ENCODE measurements at places on chromosomes 12 and 14.

DNA sequence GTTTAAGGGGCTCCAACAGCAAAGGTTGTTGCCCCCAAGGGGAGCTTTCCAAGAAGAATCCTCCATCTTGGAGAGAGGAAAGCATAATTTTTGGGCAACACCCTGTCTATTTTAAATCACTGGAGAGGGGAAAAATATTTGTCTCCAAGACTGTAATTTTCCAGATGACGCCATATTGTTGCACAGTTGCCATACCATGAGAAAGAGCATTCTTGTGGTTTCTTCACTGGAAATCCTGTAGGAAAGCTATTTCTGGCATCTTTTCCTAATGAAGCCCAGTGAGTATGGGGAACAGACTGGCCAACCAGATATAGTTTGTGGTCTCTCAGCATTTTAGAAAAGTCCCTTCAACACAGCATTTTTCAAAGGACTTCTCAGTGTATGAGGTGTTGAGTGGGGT is 88.1 kb upstream of the MANSC4 start:
- DNase-seq, result no peak

DNA sequence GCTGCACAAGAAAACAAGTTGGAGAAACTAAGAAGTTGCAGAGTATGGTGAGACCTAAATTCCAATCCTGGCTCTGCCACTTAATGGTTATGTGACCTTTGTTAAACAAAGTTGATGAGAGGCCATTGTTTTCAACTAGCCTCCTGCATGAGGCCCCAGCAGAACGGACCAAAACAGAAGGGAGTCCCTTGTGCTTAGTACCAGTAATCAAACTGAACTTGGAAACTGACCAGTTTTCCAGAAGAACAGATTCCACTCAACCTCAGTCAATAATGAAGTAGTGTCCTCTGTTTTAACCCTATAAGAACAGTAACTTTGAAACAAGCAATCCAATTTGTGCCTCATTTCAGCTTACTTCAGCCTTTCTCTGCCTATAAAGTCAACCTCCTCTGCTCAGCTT is 69.9 kb downstream of the C12orf56 start:
- DNase-seq, result no peak

DNA sequence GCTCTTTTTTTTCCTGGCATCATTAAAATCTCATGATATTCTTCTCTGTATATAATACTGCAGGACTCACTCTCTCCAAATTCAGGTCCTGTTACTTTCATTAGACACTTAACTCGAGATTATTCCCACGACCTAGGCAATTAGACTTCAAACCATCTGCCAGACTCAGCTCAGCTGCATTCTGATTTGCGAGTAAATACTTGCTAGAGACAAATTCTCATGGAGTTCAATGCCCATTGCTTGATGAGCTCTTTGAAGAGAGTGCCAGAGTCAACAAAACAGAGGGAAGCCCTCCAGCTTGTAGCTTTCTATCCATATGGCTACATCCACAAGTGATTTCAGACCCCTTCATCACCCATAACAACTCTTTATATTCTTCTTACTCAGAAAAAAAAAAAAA is 88.3 kb downstream of the GTF2A1 start:
- DNase-seq, result no peak

GRCh38 chr12:101928556-101928955 is 51.2 kb downstream of the DRAM1 start:
- DNase-seq, result no peak

DNA sequence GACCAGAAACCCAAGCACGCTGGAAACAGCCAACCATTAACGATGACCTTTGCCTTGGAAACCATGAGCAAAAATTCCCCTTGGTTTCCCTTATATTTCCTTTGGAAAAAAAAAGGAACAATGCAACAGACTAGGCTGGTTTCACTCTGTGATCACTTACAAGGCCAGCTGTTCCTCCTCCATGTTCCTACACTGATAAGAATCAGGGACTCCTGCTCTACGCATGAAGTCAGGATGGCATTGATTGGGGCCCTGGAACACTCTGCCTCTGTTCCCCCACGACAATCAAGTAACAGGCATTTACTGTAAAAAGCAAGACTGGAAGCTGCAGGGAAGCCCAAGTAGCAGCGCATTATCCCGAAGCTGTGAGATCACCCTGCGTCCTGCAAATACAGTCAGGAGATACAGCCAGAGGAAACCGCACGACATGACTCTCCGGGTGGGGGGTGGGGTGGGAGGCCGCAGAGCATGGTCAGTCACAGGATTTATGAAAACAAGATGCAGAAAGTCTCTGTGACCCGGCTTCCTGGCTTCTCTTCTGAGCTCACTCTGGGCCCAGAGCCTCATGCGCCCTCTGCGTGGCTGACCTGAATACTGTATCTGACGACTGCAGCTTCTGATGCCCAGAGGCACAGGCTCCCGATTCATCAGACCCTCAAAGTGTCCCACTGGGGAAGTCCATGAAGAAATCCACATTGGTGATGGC is 31.1 kb downstream of the SSH1 start:
- no peak for DNase-seq

- DNase-seq, result no peak
These were observed 27.1 kb upstream of the RNU6-8 start for GRCh38 chr14:32230181-32230580.

DNA sequence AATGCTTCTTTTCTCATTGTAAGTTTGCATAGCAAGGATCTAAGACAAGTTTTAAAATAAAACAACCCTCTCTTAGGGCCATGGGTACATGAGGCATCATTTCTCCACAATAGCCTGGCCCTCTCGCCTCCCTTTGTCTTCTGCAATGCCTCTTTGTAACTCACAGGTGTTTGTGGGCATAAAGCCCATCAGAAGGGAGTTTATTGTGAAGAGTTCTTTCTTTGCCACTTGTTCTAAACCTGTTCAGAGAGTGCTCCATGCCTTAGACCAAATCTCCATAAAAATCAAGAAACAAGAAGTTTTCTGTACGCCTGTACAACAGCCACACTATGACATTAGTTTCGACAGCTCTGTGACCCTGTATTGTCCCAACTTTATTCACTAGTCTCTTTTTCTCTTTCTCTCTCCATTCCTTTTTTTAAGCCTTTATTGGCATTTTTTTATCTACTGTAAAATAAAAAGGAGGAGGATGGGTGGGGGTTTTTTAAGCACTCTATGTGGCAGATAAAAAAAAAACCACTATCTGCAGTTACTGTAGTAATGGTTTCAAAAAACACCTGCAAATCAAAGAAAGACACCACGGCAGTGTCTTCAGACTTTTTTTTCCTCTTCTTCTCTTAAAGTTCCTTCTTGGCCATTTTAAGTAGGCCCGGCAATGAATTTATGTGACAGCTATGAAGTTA is 1.6 kb downstream of the C12orf42 start:
- DNase-seq, result no peak

- no peak for DNase-seq
These were observed 21.0 kb upstream of the ABCC9 start for GRCh38 chr12:21962236-21962635.

- DNase-seq, result no peak
These were observed 56.7 kb downstream of the PKP2 start for GRCh38 chr12:32839828-32840227.

DNA sequence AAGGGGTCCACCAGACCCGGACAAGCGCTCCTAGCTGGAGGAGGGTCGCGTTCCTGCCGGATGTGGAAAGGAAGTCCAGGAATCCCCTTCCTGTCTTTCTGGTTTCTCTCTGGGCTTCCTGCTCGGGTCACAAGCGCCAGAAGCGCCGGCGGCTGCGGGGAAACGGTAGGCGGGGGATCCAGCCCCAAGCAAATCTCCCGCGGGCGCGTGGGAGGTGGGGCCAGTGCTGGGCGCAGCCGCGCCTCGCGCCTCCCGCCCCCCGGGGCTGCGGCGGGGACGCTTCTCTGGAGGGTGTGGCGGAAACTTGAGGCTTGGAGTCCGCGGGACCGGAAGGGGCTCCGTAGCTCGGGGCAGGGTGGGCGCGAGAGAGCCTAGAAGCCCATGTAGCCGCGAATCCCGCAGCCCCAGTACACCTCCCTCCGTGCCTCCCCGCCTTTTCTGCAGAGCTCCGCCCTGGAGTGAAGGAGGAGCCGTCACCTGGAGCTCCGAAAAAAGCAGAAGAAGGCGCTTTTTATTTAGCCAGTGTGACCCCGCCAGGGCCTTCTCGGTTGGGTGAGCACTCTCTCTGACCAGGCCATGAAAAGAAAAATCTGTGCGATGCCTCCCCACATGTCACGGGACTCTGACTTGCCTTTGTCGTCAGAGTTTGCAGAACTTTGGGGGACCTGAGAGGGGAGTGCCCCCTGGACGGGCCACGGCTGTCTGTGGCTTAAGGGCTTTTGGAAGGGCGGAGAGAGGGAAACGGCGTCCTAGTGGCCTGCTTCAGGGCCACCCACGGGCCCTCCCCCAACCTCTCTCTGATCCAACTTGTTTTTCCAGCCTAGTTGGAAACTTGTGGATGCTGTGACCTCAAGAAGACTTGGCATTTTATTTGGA is 21.4 kb upstream of the CLEC2D start:
- peak; percentile 69 for DNase-seq

GRCh38 chr14:91866511-91867295 is 633 bp downstream of the TC2N start:
- no peak for DNase-seq

DNA sequence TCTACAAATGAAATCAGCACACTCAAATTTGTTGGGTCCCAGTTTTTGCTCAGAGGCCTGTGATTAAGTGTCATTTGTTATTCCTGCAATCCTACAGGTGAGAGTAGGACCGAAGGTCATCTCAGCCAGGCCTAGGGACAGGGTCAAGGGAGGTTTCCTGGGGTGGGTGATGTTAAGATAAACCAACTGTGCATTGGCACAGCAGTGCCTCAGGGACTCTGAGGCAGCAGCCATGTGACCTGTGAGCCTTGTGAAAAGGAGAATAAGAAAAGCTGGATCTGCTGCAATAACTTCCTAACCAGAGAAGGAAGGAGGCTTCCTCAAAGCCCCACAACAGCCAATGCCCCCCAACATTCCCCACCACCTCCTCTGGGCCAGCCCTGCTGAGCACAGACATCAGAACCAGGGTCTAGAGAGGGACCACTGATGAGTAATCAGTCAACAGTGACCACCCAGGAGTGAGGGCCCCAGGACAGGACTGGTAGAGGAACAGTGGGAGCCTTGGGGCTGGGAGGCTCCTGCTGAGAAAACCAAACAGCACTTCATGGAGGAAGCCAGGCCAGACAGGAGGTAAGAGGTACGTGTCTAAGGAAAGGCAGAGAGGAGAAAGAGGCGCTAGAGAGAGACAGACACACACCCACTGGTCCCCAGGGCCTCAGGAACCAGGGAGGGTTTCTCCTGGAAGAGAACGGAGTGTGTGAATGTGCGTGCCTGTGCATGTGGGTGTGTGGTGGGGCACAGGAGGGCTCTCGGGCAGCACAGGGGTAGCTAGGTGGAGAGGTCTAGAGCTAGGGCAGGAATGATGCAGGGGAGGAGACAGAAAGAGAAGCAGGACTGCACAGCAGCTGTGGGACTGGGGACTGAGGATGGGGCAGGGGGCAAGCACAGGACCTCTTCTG is 82.4 kb downstream of the ITPK1 start:
- DNase-seq, result no peak

- DNase-seq, result no peak
These were observed 345.9 kb downstream of the BCL11B start for GRCh38 chr14:98926146-98926545.

DNA sequence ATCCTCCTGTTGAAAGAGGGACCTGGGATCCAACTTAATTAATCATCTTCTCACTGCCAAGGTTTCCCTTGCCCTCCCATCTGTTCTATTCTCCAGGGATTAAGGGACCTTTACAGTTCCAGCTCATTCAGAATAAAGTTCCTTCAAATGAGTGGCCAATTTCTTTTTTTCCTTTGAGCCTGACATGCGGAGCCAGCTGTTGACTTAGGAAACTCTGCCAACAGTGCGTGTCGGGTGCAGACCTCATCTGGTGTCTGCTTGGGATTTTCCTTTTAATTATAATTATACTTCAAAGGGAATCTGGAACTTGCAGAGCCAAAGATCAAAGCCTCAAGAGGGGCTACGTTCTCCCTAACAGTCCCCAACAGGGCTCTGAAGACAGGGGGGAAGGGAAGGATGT is 64.8 kb downstream of the CCDC60 start:
- no peak for DNase-seq

GRCh38 chr14:60662982-60663381 is 13.7 kb upstream of the SIX1 start:
- no peak for DNase-seq

DNA sequence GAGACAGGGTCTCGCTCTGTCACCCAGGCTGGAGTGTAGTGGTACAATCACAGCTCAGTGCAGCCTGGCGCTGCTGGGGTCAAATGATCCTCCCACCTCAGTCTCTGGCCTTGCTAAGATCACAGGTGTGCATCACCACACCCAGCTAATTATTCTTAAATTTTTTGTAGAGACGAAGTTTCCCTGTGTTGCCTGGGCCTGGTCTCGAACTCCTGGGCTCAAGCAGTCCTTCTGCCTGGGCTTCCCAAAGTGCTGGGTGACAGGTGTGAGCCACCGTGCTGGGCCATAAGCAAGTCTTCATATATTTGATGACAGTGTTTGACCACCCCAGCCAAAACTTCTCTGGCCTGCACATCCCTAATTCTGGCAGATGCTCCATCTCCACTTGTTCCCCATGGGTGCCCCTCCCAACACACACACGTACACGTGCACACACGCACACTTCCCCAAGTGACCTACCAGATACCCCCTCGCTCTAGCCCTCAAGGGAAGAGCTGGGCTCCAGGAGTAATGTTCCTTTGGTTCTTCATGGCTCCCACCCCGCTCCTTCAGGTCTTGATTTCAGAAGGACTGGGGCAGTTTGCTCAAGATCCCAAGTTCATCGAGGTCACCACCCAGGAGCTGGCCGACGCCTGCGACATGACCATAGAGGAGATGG is 104.3 kb upstream of the FKBP4 start:
- no peak for DNase-seq

- DNase-seq, result no peak
These were observed 34.2 kb upstream of the KTN1 start for GRCh38 chr14:55545779-55546178.

GRCh38 chr14:76961631-76962302 is 66.7 kb downstream of the IRF2BPL start:
- peak; percentile 89 for DNase-seq

DNA sequence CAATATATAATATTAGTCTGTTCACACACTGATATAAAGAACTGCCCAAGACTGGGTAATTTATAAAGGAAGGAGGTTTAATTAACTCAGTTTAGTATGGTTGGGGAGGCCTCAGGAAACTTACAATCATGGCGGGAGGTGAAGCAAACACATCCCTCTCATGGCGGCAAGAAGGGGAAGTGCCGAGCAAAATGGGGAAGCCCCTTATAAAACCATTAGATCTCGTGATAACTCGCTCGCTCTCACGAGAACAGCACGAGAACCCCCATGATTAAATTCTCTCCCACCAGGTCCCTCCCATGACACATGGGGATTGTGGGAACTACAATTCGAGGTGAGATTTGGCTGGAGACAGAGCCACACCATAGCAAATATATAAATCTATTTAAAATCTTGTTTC is 269.8 kb downstream of the ATP23 start:
- DNase-seq, result no peak

DNA sequence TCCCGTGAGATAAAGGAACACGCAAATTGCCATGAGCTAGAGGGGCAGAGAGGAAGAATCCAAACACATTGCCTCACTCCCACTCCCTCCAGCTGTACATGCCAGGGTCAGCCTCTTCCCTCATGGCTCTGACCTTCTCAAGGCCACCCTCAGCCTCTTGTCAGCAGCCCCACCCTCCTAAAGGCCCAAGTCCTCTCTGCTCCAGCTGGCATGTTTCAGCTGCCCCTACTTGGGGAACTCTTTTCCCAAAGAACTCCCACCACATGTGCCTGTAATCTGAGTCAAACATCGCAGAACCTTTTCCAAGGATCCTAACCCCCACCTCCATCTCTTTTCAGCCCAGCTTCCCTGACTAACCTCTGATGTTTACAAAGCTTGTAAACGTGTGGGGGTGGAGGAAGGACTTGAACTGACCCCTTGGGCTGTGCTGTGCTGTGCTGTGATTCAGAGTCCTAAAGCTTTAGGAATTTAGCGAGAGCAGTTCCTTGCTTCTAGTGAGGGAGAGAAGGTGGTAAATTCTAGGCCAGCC is 7.3 kb upstream of the CACNB3 start:
- no peak for DNase-seq
